Stimulated activated CD4-positive, alpha-beta T cell treated with anti-CD3 and anti-CD28 coated beads, Interleukin-4, amount 100 ng/mL, for 24 hours (primary cell): ENCODE measurements at places on chromosomes 16 and 17.

DNA sequence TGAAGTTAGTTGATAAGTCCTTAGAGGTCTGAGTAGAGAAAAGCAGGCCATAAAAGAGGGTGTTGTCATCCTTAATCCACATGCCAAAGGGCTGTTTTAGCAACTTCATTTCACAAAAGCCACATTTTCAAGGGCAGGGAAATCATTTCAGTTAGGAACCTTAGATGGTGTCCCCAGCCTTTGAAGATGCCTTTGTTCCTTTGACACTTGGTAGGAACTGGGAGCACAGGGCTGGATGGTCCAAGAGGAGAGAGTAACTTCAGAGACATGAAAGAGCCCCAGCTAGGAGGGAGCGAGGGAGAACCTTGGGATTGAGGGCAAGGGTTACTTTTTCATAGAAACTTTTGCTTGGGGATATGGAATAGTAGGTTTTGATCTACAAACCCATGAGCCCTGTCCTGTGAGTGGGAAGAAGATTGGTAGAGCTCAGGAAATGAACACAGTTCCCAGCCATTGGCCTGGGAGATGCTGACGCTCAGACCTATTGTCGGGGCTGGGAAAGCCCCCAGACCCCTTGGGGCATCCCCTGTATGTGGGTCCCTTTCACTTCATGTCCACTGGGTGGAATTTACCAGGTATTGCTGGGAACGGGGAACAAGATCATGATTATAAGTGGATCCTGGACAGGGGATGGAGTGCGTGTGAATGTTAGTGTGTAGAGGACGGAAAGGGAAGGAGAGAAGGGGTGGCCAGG is 18.9 kb downstream of the MSI2 start:
- no peak for DNase-seq

- DNase-seq, result no peak
Measured at GRCh38 chr16:66930189-66930588, 4.0 kb downstream of the CIAO2B start.

- no peak for DNase-seq
Measured at GRCh38 chr16:50050802-50051201, 15.0 kb upstream of the HEATR3 start.

DNA sequence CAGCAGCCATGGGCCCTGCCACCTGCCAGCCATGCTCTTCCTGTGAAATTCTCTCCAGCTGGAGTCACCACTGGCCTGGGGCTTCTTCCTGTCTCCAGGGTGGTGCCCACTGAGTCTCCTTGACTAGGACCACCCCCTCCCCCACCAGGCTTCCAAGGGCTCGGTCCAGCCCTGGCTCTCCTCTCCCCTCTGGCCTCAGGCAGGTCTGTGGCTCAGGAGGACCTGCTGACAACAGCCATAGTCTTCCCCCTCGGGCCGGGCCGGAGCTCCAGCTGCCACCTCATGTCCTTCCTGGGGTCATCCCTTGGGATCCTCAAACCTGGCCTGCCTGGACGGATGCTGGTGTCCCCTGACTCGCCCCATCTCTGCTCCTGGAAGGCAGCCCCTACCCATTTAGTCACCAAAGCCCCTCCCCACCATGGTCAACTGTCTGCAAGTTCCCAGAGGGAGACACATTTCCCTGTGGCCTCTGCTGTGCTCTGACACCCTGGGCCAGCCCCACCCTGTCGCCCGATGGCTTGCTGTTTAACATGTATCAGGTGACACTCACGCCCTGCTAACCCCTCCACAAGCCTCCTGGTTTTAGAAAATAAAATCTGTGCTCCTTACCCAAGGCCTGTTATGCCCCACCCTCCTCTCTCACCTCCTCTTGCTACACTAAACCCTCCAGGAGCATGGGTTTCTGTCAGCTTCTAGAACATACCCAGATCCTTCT is 186.2 kb downstream of the RBFOX3 start:
- no peak for DNase-seq

GRCh38 chr17:70104791-70105523 is 29.9 kb downstream of the KCNJ16 start:
- DNase-seq, result no peak

DNA sequence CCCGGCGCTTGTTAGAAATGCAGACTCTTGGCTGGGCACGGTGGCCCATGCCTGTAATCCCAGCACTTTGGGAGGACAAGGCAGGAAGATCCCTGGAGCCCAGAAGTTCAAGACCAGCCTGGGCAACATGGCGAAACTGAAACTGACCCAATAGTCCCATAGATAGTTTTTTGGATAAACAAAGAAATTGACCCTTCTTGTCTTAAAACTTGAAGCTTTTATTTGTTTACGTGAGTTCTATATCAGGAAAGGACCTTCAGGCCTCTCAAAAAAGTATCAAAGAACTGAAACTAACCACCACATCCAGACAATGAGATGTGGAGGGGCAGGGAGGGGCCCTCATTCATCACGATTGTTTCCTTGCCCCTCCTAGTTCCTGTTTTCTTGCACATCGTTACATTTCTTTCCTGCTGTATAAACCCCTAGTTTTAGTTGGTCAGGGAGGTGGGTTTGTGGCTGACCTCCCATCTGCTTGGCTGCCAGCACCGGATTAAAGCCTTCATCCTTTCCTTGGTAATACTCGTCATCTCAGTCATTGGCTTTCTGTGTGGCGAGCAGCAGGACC is 29.9 kb upstream of the PRM1 start:
- no peak for DNase-seq

DNA sequence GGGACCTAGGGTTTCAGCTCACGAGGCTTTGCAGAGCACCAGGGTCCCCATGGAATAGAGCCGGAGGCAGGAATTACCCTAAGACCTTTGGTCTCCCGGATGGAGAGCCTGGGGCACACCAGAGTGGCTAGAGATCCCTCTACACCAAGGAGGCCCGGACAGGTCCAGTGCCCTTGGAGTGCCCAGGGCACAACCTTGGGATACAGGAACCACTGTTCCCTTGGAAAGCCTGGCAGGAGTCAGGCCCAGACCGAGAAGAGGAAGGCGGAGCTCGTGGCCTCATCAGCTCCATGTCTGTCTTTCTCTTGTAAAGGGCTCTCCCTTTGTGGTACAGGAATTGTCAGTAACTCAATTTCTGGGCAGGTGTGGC is 3.8 kb upstream of the DBNDD1 start:
- DNase-seq, result no peak

DNA sequence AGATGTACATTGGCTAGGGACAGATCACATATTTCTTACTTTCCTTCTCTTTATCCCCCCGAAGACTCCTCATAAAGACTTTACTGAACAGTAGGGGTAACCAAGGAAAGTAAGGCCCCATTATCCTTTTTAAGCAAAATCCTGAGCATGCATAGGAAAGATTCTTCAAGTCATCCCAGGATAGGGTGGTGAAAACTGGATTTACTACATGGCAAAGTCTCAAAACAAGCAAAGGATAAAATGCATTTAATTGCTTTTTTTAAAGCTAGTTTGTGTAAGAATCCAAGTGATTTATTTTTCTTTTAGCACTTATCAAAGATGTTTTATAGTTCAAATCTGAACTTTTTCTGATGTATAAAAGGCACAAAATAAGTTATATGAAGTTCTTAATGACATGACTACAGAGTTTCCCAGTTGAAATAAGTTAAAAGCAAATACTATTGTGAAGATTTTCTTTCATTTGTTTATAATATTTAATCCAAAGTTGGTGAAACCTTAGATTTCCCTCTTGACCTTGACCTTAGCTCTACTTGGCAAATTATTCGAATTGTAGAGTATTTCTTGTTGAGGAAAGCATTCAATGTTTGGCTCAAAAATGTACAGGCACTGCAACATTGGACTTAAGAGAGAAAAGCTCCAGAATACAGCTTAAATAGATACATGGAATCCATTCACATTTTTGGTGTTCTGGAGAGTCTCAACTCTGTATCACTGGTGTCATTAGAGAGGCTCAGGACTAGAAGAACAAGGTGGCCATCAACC is 104.3 kb downstream of the ABCA8 start:
- DNase-seq, result no peak

GRCh38 chr16:78705694-78706093 is 606.2 kb downstream of the WWOX start:
- DNase-seq, result peak; percentile 30

DNA sequence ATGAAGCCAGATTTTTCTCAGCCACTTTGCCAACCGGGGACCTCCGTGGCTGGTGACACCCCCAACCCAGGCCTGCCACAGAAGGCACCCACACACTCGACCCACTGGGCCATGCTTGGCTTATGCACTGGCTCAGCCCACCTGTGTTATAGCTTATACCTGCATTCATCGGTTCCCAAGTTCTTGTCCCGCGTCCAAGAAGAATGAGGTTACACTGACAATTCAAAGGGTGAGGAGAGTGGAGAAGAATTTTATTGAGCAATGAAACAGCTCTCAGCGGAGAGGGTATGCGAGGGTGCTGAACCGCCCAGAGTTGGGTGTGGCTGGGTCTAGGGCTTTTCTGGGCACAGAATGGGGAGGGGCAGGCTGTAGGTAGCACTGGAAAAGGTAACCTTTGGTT is 22.2 kb upstream of the CDH15 start:
- DNase-seq, result no peak

DNA sequence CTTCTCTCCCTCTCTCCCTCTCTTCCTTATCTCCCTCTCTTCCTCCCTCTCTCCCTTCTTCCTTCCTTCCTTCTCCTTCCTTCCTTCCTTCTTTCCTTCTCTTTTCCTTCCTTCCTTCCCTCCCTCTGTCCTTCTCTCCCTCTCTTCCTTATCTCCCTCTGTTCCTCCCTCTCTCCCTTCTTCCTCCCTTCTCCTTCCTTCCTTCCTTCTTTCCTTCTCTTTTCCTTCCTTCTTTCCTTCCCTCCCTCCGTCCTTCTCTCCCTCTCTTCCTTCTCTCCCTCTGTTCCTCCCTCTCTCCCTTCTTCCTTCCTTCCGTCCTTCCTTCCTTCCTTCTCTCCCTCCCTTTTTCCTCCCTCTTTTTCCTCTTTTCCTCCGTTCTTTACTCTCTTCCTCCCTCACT is 38.6 kb downstream of the HS3ST4 start:
- DNase-seq, result no peak

DNA sequence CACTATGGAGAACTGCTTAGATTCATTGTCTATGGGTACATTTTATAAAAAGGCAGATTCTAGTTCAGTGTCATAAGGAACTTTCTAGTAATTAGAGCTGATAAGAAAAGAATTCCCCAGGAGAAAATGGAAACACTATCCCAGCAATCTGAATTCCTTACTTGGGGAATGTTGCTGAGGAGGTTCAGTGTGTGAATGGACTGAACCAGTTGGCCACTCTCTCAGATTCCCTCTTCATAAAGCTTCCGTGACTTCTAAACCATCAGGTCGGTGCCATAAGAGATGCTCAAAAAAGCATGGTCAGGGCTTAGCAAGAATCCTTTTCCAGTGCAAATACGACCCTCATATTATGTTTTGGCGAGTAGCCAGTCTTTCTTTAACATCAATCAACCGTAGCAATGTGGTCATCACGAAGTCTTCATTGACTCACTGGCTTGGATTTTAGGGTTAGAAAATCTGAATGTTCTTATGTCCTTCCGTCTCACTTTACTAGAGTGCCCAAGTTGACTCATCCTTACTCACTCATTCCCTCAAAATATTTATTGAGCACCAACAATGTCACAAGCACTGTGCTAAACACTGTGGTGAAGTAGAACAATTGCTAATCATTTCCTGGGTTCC is 102.7 kb upstream of the HLF start:
- DNase-seq, result no peak

DNA sequence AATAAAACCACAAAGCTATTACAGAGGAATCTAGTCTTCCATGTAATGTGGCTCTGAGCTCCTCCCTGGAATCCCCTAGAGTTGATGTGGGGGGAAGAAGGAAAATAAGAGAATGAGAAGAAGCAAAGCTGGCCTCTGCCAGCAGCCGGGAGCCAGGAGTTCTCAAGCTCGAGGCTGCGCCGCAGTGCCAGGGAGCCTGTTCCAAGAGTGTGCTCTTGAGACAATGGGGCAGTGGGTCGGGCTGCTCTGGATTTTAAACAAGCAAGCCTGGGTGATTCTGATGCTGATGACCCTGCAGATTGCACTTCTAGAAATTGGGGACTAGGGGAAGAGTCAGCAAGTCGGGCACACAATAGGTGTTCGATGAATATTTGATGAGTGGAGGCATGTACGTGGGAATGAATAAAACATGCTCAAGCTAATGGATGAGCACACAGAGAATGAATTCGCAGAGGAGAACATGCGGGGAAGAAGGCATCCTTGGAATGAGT is 119.9 kb downstream of the CMIP start:
- no peak for DNase-seq

- no peak for DNase-seq
Measured at GRCh38 chr16:49411121-49411970, 37.7 kb downstream of the C16orf78 start.

DNA sequence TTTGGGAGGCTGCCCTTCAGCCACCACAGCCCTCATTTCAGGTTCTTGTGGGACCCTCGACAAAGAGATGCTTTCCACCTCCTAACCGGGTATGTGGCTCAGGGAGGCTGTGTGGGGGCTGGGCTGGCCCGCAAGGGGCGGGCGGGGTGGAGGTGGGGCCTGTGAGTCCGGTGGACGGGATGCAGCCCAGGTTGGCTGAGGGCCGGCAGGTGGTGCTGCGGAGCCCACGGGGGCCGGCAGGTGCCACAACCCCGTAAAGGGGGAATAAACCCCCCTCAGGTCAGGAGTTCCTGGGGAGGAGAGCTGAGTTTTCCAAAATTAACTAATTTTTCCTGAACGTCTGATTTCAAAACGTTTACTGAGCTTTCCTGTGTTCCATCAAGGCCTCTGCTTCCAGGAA is 4.9 kb upstream of the CIAO3 start:
- no peak for DNase-seq

DNA sequence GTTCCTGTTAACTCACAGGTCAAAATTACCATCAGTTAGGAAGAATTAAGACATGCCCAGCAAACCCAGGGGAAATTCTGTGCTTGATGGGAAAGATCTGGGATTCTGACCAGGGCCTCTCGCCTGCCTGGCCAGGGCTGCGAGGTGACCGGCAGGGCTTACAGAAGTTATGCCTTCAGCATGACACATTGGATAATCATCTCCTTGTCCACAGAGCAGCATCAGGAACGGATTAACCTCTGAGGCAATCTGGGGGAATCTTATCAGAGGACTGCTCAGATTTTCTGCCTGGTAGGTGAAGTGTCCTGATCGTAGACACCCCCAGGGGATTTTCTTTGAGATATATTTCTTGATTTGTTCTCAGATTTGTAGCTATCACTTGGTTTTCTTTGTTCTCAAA is 172.5 kb downstream of the HS3ST3A1 start:
- DNase-seq, result no peak
